HTR-8/SVneo (cell line): ENCODE measurements at places on chromosomes 6 and 20.

DNA sequence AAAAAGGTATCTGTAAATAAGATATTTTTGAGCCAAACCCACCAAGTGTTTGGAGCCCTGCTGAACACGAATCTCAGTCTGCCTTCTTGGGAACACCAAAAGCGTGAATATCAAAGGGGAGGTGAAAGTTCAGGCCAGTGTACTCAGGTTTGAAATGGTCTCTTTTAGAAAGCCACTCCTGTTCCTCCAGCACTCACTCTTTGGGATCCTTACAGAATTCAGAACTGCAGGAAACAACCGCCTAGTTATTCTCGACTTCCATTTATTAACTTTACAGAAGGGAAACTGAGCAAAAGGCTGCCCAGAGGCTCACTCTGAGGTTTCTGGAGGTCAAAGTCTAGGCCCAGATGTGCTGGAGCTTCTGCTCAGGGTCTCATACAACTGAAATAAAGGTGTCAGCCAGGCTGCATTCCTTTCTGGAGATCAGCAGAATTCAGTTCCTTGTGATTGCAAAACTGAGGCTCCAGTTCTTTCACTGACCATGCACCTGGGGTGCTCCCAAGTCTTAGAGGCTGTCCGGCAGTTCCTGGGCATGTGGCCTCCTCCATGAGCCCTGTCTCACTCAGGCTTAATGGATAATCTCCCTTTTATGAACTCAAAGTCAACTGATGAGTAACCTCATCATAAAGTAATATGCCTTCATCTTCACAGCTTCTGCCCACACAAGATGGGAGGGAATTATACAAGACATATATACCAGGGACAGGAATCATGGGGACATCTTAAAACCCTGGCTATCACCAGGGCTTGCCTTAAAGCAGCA lies 65.5 kb upstream of the TNFAIP3 start:
- DNase-seq = no peak

- DNase-seq = no peak
Observed at GRCh38 chr20:53657732-53658131, 64.1 kb upstream of the ZNF217 start.

- DNase-seq = no peak
Observed at GRCh38 chr20:20139403-20139802, 87.1 kb downstream of the CFAP61 start.

GRCh38 chr20:61447952-61448351 lies 195.9 kb downstream of the CDH4 start:
- no peak for DNase-seq

GRCh38 chr6:49892280-49892679 lies 25.9 kb upstream of the CRISP1 start:
- no peak for DNase-seq

GRCh38 chr6:114471450-114471849 lies 128.6 kb upstream of the HS3ST5 start:
- no peak for DNase-seq

DNA sequence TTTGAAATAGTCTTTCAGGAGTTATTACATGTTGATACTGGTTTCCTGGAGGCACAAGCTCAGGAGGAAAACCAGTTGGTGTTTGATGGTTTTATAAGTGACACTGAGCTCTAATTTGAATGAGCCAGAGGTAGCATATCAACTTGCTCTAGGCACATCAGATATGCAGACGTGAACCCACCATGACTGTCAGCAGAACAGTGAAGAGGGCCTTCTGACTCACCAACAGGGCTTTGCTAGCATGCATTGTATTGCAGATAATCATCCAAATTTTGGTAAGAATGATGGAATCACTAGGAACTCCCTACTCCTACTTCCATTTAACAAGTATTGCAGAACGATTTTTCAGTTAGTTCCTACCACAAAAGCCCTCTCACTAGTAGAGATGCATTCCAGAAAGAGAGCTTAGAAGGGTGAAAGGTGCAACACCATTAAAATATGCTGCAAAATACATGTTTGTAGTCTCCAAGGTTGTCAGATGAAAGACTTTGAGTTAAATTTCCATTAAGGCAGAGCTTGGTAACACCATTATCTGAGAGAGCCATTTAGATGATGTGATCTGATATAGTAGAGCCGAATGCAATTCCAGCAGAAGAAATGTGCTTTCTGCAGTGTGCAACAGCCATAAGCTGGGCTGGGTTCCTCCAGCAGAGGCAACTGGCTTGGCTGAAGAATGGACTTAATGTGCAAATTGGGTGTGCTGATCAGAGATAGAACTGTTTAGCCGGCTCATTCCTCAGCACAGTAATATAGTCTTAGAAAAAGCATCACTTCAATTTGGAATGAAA lies 968.7 kb upstream of the ADGRB3 start:
- no peak for DNase-seq

DNA sequence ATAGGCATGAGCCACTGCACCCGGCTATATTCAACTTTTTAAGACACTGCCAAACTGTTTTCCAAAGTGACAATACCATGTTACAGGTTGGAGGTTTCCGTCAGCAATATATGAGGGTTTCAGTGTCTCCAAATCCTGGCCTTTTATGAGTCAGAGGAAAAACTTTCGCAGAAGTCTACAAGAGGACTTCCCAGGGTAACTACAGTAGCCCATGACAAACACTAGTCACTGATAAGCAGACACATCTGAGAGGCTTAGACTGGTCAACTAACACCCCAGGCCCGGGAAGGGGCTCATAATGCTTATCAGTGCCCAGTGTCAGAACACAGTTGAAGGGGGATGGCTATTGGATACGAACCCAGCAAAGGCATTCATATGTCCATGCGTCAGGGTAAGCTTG lies 85.4 kb downstream of the SOX4 start:
- peak; percentile 48 for DNase-seq

GRCh38 chr6:165439928-165440554 lies 130.6 kb upstream of the C6orf118 start:
- DNase-seq = peak; percentile 5

- no peak for DNase-seq
Observed at GRCh38 chr6:45607798-45608197, 230.1 kb upstream of the SUPT3H start.

DNA sequence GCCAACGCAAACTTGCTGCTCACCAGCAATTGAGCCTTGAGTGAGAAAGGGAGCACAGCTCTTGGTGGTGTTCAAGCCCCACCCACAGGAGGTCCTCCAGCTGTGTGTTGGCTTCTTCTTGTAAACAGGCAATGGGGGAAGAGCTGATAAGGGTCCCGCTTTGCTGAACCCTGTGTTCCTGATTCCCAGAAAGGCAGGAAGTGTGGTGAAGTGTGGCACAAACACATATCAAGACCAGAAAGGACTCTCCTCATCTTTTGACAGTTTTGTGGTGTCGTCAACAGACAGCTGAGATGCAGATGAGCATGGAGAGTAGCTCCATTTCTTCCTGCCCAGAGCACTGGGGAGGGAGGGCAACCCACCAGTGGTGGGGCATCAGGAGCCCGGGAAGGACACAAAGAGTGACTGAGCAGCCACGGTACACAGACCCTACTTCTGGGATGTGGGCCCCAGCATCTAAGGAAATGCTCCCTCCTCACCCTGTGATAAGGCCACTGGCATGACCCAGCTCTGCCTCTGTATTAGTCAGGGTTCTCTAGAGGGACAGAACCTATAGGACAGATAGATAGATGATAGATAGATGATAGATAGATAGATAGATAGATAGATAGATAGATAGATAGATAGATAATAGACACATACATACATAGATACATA lies 188.9 kb upstream of the TAB2 start:
- DNase-seq = no peak
